ENCODE measurements at places on chromosomes 6 and 20.

DNA sequence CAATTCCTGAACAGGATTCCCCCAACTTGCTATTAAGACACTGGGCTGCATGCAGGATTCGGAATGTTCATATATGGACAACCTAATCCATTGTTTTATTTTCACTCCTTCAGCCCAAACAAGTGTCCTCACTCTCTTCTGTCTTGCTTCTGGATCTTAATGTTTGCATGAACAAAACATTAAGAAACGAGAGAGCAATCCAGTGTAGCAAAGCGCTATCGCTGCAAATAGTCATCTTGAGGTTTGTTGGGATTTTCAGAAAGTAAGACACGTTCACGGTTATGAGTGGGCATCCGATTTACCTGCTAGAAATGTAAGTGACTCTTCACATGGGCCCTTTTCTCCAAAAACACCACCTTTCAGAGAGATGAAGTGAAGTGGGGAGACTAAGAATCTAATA lies 156.4 kb downstream of the MBOAT1 start:
- DNase-seq = no peak

DNA sequence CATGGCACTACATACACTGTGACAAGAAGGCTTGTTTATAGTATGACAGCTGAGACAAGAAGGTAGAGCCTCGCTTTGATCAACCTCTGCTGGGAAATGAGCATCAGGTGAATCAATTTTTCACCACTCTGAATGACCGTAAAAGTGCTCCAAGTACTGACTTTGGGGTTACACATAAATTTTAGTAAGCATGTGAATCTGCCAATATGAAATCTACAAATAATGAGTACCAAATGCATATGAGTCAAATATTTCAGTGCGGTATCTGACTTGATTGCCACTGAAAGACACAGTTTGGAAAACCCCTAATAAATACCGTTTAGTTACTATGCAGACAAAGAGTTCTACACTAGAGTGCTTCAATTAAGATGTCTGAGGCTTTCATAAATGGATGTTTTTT lies 77.8 kb downstream of the ATG5 start:
- no peak for DNase-seq

GRCh38 chr6:163449076-163449475 lies 34.6 kb downstream of the QKI start:
- DNase-seq = no peak

DNA sequence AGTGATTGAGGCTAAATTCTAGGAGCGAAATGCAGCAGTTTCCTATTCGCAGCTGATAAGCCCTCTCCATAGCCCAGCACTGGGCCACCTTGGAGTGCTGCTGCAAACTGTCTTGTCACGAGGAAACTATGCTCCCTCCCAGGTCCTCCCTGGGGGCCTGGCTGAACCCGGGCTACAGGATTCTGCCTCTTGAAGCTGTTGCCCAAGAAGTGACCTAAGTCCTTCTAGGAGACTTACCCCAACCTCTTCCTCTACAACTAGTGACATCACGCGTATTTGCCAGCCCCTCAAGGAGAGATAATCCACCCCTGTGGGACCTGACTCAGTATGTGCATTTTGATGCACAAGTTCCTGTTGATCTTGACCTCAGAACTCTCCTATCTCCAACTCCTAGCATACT lies 26.5 kb upstream of the ZFAND3 start:
- DNase-seq = no peak

DNA sequence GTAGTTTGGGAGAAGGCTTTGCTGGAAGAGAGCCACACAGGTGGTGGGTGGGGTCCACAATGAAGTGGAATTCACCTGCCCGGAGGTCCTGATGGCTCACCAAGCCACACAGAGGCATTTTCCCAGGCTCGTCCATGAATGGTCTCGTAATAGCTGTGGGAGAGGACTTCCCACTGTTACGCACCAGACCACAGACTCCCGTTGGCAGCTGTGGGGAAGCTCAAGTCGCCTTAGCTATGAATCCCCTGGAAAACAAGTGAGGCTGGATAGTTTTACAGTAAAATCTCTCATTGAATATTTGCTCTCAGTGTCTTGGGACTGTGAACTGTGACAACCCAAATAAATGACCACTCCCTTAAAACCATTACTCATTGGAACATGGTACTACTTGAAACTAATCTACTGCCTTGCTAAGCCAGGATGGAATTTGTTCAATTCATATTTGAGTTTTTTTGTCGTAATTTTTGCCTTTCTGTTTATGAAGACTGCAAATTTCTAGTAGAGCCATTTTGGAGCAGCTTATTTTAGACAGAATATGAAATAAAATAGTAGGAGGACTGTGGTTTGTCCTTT lies 79.4 kb downstream of the JAG1 start:
- no peak for DNase-seq

Measured in NCI-H1930 (cell line).